ENCODE measurements at places on chromosomes 2 and 18.

- DNase-seq = no peak
These were observed 159.2 kb downstream of the DDX1 start for GRCh38 chr2:15750822-15751329.

- no peak for DNase-seq
These were observed 65.0 kb upstream of the NYAP2 start for GRCh38 chr2:225334514-225334913.

GRCh38 chr18:39845106-39845505 lies 2109.9 kb upstream of the PIK3C3 start:
- no peak for DNase-seq

DNA sequence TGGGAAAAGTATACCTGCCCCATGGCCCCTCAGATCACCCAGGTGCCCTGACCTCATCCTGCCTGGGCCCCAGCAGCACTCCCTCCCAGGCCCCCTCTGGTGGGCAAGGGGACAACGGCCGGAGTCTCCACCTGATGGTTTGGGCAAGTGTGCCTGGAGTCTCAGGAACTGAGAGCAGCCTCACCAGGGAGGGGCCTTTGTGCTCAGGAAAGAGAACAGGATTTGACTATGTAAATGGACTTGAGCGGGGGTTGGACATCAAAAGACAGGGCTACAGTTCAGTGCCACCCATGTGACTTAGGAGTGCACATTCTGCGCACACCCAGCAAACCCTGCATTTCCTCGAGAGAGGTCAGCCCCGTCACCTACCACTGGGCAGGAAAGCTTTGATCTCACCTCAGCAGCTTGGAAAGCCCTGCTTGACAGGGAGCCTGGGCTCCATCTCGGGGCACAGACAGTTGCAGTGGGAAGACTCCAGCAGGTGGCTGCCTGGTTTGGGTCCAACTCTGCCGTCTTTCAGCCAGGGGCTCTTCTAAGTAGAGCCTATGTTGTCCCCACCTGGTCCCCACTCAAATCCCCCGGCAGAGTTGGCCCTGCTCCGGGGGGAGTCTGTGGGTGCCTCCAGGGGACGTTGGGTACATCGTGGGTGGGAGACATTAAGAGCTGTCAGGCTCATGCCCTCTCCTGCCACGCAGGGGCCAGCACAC lies 3.3 kb downstream of the INPP5D start:
- DNase-seq = no peak

DNA sequence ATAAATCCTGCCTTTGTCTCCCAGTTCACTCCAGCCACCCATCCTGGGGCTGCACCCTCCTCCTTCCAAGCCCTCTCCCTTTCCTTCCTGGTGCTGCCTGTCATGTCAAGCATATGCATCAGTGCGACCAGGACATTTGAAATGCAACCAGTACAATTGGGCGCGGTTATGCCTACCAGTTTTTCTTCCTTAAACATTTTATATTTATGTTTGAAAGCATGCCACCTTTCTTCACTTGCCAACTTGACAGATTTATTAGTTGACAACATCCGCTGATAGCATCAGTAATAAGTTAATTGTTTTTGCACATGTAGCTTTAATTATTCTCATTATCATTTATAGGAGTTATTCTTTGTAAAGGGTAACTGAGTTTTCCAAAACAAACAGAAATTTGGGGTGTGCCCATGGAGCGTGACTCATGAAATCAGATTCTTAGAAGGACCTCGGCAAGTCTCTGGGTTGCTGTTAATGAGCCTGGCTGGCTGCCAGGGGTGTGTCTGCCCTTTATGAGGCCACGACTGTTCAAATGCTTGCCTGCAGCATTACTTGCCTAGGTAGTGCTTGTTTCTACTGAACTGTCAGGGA lies 32.8 kb upstream of the IL1B start:
- no peak for DNase-seq

DNA sequence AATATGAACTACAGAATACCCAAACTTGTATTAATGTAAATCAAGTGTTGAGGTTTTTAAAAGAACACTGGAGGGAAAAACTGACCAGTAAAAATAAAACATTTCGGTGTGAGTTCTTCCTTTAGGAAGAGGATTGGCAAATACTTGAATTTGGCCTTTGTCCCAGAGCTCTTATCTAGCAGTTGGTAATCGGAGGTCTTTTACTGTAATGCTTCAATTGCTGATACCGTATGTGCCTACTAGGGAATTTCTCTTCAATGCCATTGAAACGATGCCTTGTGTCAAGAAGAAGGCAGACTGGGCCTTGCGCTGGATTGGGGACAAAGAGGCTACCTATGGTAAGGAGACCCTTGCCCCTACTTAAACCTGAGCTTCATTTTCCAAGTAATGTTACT lies 4.1 kb downstream of the RRM2 start:
- DNase-seq = no peak

- DNase-seq = no peak
These were observed 40.8 kb downstream of the NBAS start for GRCh38 chr2:15520346-15520745.

DNA sequence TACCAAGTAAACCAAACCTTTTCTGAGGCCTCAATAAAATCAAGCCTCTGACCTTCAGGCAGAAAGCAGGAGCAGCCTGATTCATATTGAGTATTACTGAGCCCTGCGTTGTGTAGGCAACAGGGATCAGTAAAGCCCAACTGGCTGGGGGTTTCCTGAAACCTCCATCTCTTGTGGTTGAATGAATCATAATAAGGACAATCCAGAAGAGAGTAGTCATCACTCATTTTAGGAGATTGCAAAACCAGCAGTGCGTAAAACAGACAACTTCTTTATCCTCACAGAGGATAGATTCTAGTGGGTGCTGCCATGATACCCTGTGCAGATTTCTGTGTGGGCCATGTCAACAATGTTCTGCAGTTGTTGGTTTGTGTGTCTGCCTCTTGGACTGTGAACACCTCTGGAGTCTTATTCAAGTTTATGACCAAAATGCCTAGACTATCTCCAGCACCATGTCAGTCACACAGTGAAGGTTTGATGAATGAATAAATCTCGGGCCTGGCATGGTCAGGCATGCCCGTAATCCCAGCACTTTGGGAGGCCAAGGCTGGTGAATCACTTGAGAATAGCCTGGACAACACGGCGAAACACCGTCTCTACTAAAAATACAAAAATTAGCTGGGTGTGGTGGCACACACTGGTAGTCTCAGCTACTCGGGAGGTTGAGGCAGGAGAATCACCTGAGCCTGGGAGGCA lies 51.8 kb upstream of the RAB27B start:
- DNase-seq = no peak

DNA sequence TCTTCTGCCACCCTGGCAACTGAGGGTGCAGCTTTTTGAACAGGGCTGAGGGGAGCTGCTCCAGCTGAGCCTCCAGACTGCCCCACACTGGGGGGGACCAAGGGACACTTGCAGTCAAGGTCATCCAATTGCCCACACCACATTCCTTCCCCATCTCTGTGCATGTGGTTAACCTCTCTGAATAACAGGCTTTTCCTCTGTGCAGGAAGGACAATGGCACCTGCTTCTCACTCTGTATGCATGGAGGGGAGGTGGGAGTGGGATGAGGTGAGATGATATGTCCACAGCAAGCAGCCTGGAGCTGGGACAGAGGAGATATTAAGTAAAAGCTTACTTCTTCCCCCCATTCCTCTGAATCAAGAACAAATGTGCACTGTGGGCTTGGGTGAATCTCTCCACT lies 39.1 kb upstream of the TEX51 start:
- DNase-seq = no peak

GRCh38 chr2:19073522-19073921 lies 284.9 kb downstream of the OSR1 start:
- DNase-seq = no peak

- DNase-seq = no peak
These were observed 12.4 kb upstream of the IFIH1 start for GRCh38 chr2:162330881-162331280.

GRCh38 chr2:176242276-176242675 lies 27.0 kb upstream of the MTX2 start:
- no peak for DNase-seq

All from ovary (tissue), 10 donors.